ENCODE measurements at places on chromosomes 3 and 15. TPM values are rescaled to one million over a fixed set of nuclear protein-coding genes. Genes with fewer than 3 reads are reported as not detected.

DPPA2 gene
- not detected for polyA plus RNA-seq

CCR5 gene
- polyA plus RNA-seq, result not detected

CACNA2D3 gene
- polyA plus RNA-seq, result not detected

ARPP19 gene
- 64.6 TPM for polyA plus RNA-seq

SLCO2A1 gene
- polyA plus RNA-seq, result not detected

HYAL1 gene
- polyA plus RNA-seq, result 0.14 TPM

SERPINI1 gene
- polyA plus RNA-seq, result 19.1 TPM

SNX33 gene
- 0.05 TPM for polyA plus RNA-seq

ZKSCAN7 gene
- 1.8 TPM for polyA plus RNA-seq

ACAN gene
- not detected for polyA plus RNA-seq

PTPN9 gene
- polyA plus RNA-seq, result 13.3 TPM

CD200R1L gene
- not detected for polyA plus RNA-seq

PLA2G4E gene
- polyA plus RNA-seq, result not detected

CHRNA7 gene
- not detected for polyA plus RNA-seq

NANOGP8 gene
- not detected for polyA plus RNA-seq

ABHD17C gene
- 0.11 TPM for polyA plus RNA-seq

ISLR gene
- polyA plus RNA-seq, result not detected

CLDN11 gene
- not detected for polyA plus RNA-seq

ALDH1A2 gene
- polyA plus RNA-seq, result not detected

LRTM1 gene
- polyA plus RNA-seq, result not detected

GPR156 gene
- not detected for polyA plus RNA-seq

HES1 gene
- 8.5 TPM for polyA plus RNA-seq

A4GNT gene
- not detected for polyA plus RNA-seq

HRG gene
- polyA plus RNA-seq, result not detected

IL20RB gene
- polyA plus RNA-seq, result not detected

SEMA5B gene
- polyA plus RNA-seq, result not detected

KNL1 gene
- 1.1 TPM for polyA plus RNA-seq

PRSS50 gene
- polyA plus RNA-seq, result not detected

MFAP1 gene
- polyA plus RNA-seq, result 10.9 TPM

SQOR gene
- polyA plus RNA-seq, result 62.6 TPM

LRRIQ4 gene
- not detected for polyA plus RNA-seq

CCR2 gene
- 10.9 TPM for polyA plus RNA-seq

TICRR gene
- polyA plus RNA-seq, result not detected

UROC1 gene
- not detected for polyA plus RNA-seq

CCR3 gene
- 0.15 TPM for polyA plus RNA-seq

MCF2L2 gene
- 0.15 TPM for polyA plus RNA-seq

KBTBD13 gene
- not detected for polyA plus RNA-seq

IL16 gene
- polyA plus RNA-seq, result 301 TPM

DNAH1 gene
- 1.1 TPM for polyA plus RNA-seq

HEMK1 gene
- polyA plus RNA-seq, result 30.5 TPM

LPP gene
- polyA plus RNA-seq, result 29.2 TPM

SRGAP3 gene
- polyA plus RNA-seq, result 0.24 TPM

ZNF80 gene
- not detected for polyA plus RNA-seq

KCNMB2 gene
- polyA plus RNA-seq, result not detected

IL17RB gene
- 0.48 TPM for polyA plus RNA-seq

CBLB gene
- 16.0 TPM for polyA plus RNA-seq

WDR93 gene
- polyA plus RNA-seq, result not detected

C2CD4A gene
- not detected for polyA plus RNA-seq

RASGRF1 gene
- 2.4 TPM for polyA plus RNA-seq

SERPINI2 gene
- not detected for polyA plus RNA-seq

GHSR gene
- polyA plus RNA-seq, result not detected

IRAK2 gene
- 8.4 TPM for polyA plus RNA-seq

ACP3 gene
- 0.28 TPM for polyA plus RNA-seq

CP gene
- polyA plus RNA-seq, result 0.24 TPM

ATP13A5 gene
- not detected for polyA plus RNA-seq
